ENCODE measurements at places on chromosomes 3 and 15.

DNA sequence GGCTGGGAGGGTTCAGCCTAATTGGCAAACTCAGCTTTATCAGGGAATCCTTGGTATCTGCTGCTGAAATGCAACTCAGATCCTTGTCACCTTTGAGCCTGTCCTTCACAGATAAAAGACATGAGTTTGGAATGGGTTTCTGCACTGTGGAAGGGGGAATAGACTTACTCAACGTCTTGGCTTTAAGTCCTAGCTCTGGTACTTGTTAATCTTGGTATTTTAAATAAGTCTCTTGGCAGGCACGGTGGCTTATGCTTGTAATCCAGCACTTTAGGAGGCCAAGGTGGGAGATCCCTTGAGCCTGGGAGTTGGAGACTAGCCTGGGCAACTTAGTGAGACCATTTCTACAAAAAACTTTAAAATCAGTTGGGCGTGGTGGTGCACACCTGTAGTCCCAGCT is 55.1 kb upstream of the ATOSA start:
- DNase-seq: no peak

- no peak for DNase-seq
Observed at GRCh38 chr3:40566694-40567093, 41.9 kb downstream of the ZNF621 start.

GRCh38 chr3:26236531-26236930 is 386.0 kb upstream of the LRRC3B start:
- no peak for DNase-seq

DNA sequence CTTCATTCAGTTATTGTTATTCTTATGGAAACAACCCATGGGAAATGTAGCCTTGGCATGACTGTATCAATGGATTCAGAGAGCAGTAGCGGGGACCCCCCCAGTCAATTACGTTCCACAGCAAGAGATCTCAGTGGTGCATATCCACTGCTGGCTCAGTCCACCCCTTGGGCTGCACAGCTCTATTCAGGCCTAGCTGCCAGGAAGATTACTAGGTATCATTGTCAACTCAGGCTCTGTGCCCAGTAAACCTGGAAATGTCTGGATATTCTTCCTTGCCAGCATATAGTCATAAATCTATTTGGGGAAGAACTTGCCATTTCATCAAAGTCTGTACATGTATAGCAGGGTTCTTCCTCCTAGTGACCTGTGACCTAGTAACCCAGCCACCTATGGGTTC is 128.1 kb upstream of the CCDC54 start:
- DNase-seq: no peak

GRCh38 chr15:52668133-52668532 is 11.1 kb downstream of the ATOSA start:
- DNase-seq: peak; percentile 21

DNA sequence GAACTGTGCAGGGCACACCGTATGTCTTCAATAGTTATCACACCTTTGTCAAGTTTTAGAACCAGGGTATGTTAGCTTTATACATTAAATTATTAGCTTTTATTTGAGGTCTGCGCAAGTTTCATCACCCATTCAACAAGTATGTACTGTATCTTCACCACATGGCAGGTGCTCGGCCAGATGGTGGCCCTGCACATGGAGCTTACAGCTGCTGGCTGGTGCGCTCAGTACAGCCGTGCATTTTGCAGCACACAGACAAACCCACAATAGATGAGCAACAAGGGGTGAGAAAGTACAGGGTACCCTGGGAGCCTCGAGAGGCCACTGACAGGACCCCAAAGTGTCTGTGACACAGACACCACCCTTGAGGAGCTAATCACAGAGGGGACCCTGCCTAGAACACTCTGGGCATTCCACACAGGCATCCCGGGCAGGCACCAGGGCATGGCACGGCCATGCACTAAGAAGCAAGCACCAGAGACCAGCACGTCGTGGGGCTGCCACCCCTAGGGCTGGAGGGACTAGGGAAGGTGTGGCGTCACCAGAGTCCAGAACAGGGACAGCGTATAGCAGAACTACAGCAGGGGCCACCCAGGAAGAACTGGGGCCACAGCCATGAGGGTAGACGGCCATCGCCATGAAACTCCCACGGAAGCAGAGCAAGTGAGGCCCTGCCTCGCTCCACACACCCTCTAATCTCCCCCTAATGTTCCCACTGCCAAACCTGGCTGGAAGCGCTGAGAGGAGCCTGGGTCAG is 27.4 kb downstream of the ZXDC start:
- DNase-seq: no peak

DNA sequence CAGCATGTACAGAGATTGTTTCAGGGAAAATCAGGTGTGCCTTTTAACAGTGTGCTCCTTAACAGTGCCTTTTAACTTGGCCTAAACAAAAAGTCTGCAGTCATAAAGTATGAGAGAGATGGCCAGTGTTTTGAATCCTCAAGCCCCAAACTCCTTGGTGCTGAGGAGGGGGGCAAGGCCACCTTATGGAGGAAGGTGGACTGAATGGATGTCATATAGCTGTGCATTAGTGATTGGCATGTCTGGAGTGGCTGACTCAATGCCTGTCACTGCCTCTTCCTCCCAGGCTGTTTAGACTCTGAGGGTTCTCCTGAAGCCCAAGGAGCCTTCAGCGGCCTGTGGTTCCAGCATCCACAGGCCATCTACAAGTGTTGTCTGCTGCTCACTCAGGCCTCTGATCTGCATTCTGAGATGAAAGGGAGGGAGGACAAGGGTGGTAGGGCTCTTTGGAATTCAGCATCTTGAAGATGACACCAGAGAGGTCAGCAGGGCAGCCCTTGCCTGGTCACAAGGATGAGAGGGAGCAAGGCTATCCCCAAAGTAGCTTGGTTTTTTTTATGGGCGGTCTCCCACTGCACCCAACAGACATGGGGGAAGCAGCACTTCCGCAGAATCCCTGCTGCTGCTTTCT is 1.5 kb downstream of the FOXL2NB start:
- no peak for DNase-seq

- DNase-seq: no peak
Observed at GRCh38 chr15:52378746-52379394, 83.3 kb upstream of the MYO5C start.

DNA sequence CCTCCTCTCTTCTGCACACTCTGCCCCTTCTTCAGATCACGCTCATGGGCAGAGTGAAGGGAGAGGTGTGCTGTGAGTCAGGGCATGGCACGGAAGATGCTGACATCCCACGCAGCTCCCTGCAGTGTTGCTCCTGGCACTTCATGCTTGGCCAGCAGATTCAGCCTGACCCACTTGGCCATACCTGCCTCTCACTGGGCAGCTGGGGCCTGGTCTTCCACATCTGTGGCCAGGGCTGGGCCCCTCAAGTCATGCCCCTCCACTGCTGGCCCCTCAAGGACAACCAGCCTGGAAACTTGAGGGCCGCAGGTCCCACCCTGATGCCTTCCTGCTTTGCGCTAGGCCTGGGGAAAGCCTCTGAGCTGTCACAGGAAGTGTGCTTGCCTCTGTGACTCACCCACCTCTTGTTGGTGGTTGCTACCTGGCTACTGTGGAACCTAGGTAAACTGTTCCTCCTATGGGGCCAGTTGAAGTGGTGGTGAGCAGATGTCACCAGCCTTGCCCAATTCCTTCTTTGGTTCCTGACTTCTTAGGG is 48.7 kb downstream of the BSN start:
- DNase-seq: no peak

DNA sequence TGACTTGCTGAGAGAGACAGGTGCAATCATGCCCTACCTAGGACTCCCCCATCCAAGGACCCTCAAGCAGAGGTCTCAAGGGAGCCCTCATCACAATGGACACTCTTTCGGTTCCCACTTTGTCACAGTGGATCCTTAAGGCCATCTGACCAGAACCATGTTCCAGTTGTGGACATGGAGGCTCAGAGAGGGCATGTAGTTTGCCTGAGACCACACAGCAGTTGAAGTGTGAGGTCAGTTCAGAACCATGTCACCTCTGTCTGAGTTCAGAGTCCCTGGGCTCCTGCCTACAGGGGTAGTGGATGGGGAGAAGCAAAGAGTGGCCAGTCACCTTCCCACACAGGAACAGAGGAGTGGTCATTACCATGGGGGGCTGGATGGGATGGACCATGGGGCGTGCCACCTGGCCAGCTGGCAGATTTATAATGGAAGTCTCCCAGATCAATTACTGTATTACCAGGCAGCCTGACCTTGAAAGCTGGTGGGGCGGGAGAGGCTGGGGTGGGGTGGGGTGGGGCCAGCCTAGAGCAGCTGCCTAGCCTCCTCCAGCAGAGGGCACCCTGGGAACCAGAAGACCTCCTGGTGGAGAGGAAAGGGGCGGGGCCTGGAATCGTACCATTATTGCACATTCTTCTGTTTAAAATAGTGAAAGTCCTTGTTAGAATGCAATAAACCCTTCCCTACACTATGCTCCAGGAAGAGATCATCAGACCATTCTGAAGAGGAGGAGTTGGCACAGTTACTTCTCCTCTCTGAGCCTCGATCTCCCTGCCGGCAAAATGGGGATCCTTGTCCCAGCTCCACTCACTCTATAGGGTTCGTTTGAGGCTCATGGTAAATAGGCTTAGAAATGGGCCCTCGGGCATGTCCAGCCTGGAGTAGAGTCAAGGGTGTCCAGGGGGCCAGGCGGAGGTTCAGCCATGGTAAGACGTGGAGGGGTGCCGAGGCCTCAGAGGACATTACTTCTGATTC is 26.9 kb upstream of the LINGO1 start:
- DNase-seq: peak; percentile 38

- peak; percentile 4 for DNase-seq
Observed at GRCh38 chr3:47512416-47513124, 942 bp downstream of the ELP6 start.

DNA sequence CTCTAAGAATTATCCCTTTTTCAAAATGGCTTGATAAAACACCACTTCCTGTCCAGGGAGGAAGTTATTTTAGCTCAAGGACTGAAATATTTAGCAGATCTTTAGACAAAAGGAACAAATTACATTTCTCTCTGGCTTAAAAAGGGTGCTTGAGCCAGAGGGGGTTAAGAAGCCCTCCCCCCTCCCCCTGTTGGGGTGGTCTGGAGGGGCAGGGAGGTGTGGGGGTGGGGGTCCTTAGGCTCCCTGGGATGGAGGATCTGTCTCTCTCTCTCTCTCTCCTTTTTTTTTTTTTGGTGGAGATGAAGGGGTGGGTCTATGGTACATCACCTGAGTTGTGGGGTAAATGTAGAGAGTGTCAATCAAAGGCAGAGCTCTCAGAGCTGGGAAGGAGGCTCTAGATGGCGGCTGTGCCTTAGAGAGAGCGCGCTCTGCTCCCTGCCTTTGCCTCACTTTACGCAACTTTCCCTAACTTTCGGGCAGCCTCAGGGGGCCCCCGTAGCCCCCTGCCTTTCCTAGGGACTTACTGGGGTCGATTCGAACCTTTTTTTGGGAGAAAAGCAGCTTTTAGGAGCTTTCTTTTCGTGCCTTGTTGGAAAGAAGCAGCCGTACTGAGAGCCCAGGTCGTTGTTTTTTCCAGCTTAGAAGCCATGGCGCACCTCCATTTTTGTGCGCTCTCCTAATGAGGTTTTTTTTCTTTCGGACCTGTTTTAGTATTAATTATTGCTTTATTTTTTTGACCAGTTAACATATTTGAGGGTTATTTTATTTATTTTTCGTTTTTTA is at the start of gene CHD2:
CHD2 (plus strand) TSS at position 377 of the 783 bp plus-strand sequence. CDS start 914 bp downstream, outside the sequence.
- peak; percentile 80 for DNase-seq

DNA sequence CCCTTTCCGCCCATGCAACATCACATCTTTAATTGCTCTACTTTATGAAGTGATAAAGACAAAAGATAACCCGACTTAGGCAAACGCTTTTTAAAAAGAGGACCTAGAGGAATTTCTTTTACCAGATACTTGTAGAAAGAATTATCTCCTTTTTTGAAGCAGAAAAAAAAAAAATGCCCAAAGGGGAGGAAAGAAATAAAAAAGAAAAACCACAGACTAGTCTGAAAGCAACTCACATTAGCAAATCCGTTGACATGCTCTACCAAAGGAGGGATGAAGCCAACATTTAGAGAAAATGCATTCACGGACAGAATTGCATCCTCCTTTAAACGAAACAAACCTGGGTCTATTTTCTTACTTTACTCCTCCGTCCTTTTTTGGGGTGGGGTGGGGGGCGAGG is 213.6 kb downstream of the MEIS2 start:
- DNase-seq: no peak

- peak; percentile 71 for DNase-seq
Observed at GRCh38 chr3:179146911-179147513, 1.1 kb upstream of the PIK3CA start.

DNA sequence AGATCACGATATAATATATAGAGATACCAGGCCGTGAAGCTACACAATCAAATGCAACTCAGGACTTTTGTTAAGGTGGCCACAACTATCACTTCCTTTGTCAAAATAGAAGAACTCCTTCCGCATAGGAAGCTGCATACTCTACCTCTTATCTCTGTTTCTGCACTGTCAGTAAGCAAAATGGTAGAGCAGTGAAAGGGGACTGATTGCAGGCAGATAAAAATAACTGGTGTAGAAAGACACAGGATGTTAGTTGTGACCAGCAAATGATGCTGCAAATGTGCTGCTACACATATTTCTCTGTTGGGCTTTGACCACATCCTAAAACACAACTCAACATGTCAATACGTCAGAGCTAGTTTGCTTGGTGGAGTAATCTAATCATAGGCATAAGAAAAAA is 16.3 kb upstream of the TRAT1 start:
- DNase-seq: no peak

- no peak for DNase-seq
Observed at GRCh38 chr3:23664459-23664858, 141.3 kb upstream of the UBE2E1 start.

DNA sequence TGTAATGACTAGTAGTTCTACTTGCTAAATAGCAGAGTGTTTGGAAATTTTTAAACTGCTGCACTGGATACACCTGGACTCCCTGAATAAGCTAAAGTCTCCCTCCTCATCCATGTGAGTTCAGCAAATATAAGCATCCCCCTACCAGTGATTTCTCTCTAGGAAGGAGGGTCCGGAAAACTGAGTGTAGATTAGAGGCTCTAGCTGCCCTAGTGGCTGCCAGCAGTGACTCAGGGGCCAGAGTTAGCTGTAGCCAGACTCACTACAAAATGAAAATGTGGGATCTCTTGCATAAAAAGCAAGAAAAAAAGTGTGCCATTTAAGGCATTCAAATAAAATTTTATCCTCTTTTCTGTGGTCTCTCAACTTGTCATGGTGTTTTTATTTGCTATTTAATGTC is 485.0 kb upstream of the ATP11B start:
- no peak for DNase-seq

DNA sequence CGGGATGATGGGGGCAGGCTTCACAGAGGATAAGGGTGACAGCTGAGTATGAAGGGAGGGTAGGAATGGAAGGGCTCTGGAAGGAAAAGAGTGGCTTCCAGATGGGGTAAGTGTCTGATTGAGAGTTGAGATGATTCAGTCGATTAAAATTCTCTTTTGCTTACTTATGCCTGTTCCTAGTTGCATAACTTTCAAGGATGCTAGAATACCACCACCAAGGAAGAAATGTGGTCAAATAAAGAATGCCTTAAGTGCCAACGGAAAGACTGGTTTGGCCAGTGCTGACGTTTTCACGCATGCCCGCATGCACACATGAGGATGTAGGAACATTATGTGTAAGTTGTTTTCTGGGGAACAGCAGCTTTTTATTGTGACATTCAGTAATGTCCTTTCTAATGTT is 263.4 kb upstream of the WNT5A start:
- DNase-seq: peak; percentile 52

GRCh38 chr3:114519415-114519814 is 225.6 kb downstream of the TIGIT start:
- peak; percentile 84 for DNase-seq
